GM12878 (cell line): ENCODE measurements at places on chromosomes 2 and 18.

DNA sequence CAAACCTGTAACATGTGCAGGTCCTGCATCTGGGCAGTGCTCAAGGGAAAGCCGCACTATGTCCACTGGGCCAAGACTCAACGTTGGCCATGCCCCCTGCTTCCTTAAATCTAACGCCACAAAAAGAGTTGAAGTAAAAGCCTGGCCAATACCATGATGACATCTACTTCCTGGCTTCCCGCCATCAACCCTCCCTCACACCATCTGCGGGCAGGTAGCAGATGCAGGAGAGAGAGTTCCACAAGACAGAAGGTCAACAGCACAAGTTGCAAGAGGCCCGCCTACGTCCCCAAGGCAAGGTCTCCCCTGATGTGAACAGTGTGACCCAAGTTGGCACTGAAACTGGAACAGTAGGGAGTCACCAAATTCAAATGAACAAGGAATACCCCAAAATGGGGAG lies 48.4 kb downstream of the ABCG8 start:
- no peak for DNase-seq

- no peak for DNase-seq
These were observed 817 bp downstream of the DSC2 start for GRCh38 chr18:31101183-31102024.

DNA sequence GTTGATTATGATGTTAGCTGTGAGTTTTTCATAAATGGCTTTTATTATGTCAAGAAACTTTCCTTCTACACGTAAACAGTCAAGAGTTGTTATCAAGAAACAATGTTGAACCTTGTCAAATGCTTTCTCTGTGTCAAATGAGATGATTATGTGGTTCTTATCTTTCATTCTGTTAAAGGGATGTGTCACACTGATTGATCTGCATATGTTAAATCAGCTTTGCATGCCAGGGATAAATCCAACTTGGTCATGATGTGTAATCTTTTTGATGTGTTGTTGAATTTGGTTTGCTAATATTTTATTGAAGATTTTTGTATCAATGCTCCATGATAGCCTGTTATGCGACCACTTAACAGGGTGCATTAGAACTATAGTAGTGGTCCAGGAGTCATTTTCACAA lies 107.3 kb downstream of the C1QL2 start:
- DNase-seq = no peak

- no peak for DNase-seq
These were observed 77.1 kb upstream of the UGP2 start for GRCh38 chr2:63764630-63765029.
